Bronchus fibroblast of lung (primary cell): ENCODE measurements at places on chromosomes 5 and 9. TPM values are rescaled to one million over a fixed set of nuclear protein-coding genes. Genes with fewer than 3 reads are reported as not detected.

Gene SURF6
- total RNA-seq: 5.9 and 7.3 TPM in 2 replicates

Gene ABCA1
- total RNA-seq: 1.5 and 1.8 TPM in 2 replicates

Gene OXCT1
- total RNA-seq: 29.7 and 32.1 TPM in 2 replicates

Gene SLC25A2
- total RNA-seq: not detected in 2 replicates

Gene HBEGF
- total RNA-seq: 2.4 and 3.5 TPM in 2 replicates

Gene HNRNPK
- total RNA-seq: 534 and 552 TPM in 2 replicates

Gene TARS1
- 178 and 194 TPM in 2 replicates for total RNA-seq

Gene PCDHA8
- total RNA-seq: not detected in 2 replicates

Gene OR1J4
- total RNA-seq: not detected in 2 replicates

Gene SSNA1
- total RNA-seq: 75.8 and 84.9 TPM in 2 replicates

Gene PDE6A
- not detected in 2 replicates for total RNA-seq

Gene ZFP2
- 0.67 and 1.0 TPM in 2 replicates for total RNA-seq

Gene ENHO
- total RNA-seq: not detected in 2 replicates

Gene SLCO6A1
- not detected in 2 replicates for total RNA-seq

Gene FAM169A
- total RNA-seq: 0.89 and 2.5 TPM in 2 replicates

Gene PHPT1
- total RNA-seq: 119 and 125 TPM in 2 replicates

Gene ASTN2
- 3.4 and 4.7 TPM in 2 replicates for total RNA-seq

Gene PDCD1LG2
- 3.0 and 4.9 TPM in 2 replicates for total RNA-seq

Gene TAF11L5
- total RNA-seq: not detected in 2 replicates

Gene PCDHB12
- total RNA-seq: not detected in 2 replicates

Gene ANKRD33B
- total RNA-seq: 3.7 and 4.0 TPM in 2 replicates

Gene FIBCD1
- total RNA-seq: 7.9 and 11.1 TPM in 2 replicates
